ENCODE measurements at places on chromosomes 1 and 21.
A peak's percentile ranks its signal among the peaks of the same experiment; 100 is the strongest.

GRCh38 chr1:232704256-232704655 is 74.3 kb upstream of the SIPA1L2 start:
- DNase-seq, result no peak

DNA sequence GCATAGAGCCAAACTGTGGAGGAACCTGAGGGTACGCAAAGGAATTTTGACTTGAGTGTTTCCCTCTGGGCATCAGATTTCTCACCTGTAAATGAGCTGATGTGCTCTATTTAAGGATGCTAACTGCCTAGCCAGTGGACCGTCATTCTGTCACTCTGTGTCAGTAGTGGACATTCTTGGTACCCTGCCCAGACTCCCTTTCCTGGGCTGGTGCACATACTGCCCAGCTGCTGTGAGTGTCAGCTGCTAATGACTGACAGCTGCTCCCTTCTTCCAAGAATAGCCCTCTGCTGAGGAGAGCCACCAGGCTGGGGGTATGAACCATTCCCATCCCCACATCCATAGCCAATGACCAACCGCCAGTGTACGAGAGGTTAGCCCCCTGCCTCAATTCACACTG is 193.1 kb upstream of the DAB1 start:
- DNase-seq, result no peak

DNA sequence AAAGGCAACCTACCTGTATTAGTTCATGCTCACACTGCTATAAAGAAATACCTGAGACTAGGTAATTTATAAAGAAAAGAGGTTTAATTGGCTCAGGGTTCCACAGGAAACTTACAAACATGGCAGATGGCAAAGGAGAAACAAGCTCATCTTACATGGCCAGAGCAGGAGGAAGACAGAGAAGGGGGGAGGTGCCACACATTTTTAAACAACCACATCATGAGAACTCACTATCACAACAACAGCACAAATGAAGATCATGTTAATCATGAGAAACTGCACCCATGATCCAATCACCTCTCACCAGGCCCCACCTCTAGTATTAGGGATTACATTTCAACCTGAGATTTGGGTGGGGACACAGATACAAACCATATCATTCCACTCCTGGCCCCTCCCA is 90.6 kb upstream of the KCTD3 start:
- no peak for DNase-seq

- DNase-seq, result peak; percentile 25
These were observed 590 bp downstream of the FOXJ3 start for GRCh38 chr1:42334240-42335049.

DNA sequence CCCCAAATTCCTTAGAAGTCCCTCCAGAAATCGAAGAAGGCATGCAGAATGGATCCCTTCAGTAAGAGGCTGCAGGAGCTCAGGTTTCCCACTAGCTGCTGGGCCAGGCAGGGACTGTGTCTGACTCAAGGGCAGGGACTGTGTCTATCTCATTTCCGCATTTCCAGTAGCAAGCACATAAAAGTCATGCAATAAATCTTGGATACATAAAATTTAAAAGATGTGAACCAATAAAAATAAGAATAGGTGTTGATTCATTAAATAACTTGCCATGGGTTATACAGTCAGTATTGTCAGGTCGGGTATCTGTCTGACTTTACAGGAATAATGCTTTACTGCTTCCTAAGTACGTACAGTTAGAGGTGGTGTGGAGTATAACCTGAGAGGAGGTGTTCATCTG is 15.2 kb downstream of the PM20D1 start:
- DNase-seq, result no peak

DNA sequence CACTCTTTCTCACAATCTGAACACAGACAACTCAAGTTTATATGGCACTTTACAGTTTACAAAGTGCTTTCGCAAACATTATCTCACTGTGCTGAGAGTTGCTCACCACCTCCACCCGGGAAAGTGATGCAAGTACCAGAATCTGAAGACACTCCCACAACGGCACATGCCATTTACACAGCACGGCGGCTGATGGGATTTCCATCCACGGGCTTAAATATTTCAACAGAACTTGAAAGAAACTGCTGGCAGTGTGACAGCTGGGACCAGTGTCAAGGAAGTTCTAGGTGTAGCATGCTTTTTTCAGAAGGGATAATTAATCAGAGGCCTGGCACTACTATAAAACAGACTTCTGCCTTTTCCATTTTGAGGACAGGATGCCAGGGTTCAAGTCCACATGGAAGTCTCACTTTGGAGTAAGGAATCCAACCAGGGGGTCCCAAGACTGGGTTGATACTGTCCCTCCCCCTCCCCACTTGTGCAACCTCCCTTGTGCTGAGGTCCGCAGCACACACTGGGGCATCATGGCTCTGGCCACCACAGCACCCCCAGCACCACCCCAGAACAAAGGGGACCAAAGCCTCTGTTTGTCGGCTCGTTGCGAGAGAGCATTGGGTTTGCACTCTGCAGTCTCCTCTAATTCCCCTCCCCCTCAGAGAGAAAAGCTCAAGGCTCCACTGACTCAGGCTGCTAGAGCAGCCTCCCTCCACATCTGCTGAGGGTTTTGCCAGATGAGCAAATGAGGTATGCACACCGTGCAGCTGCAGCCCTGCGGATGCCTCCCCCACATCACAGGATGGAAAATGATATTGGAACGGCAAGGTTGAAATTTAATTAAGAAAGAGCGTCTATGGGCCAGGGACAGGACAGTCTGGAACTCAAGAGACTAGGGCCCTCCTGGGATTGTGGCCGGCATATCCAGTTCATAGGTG is 154.9 kb downstream of the TGFBR3 start:
- DNase-seq, result no peak

DNA sequence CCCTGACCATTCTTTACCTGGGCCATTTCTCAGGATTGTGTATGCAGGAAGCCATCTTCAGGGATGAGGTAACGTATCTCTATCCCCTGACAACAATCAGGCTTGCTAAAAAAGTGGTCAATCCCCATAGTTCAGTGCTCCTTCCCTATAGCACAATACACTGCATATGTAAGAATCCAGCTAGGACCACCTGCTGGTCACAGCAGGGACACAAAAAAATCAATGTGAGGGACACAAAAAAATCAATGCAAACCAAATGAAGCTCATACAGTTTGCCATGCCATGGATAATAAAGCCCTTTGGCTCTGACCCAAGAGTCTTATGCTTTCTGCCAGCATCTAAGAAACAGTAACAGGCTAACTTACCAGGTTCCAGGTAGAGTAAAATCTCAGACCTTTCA is 16.3 kb downstream of the ACBD6 start:
- no peak for DNase-seq

DNA sequence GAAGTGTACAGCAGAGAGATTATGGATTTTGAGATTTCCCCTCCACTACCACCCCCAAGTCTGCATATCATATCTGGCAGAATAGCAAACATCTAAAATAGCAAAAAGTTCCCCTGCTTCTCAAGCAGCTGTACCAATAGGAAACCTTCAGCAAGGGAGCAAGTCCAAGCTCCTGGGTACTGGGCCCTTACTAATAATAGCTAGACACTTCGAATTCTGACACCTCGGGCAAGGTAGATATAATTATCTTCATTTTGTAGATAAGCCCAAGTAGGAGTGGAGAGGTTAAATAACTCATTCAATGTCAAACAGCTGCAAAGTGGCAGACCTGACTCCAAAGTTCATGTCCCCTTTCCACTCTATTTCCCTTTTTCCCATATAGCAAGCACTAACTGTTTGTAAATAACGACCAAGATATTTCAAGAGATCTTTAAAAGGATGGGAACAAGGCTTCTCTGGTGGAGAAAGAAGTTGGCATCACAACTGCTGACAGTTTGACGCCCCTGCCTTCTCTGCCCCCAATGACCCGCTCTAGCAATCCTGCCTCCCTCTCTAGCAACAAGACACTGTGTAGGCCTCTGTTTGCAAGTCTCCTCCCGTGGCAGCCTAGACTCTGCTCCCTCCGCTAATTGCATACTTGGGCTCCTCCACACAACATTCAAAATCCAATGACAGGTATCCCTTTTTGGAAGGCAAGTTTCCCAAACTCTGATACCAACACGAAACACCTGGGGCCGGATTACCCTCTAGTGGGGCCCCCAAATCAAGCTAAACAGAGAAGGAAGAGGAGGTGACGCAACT is 18.7 kb upstream of the ADAR start:
- DNase-seq, result no peak

DNA sequence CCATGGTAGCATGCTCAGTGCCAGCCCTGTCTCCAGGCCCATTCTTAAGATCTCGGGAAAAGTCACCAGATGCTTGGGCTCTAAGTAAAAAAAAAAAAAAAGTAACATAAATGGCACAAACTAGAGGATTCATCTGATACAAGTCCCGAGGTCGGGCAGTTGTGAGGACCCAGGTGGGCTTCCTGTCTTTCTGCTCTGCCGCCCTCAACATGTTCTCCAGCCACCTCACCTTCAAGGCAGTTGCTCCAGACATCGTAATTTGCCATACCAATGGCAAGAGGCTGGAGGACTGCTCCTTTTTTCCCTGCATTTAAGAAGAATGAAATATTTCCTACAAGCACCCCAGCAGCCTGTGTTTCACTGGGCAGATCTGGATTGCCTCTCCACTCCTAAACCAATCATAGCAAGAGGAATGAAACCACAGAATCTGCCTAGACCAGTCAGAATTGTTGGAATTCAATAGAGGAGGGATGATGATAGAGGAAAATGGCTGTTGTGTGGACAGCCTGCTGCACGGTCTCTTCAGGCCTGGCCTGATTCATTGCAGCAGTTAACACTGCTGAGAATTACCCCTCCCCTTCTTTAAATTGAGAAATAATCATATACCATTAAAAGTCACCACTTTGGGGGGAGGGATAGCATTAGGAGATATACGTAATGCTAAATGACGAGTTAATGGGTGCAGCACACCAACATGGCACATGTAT is 5.4 kb downstream of the HMGN2 start:
- no peak for DNase-seq

- DNase-seq, result no peak
These were observed 126.8 kb downstream of the RGS21 start for GRCh38 chr1:192443616-192444015.
